ENCODE measurements at places on chromosomes 6 and 20.
A peak's percentile ranks its signal among the peaks of the same experiment; 100 is the strongest.

DNA sequence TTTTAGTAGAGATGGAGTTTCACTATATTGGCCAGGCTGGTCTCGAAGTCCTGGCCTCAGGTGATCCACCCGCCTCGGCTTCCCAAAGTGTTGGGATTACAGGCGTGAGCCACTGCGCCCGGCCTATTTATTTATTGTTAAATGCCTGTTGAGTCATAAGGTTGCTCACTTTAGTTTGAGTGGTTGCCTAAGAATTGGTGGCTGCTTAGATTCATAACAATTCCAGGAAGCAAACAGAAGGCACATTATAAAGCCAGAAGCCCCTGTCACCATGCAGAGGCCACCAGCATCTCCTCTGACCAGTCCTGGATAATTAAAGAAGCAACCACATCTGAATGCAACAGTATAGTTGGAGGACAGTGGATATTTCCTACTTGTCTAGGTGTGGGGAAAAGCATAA is 24.0 kb upstream of the ARMH2 start:
- no peak overlapping the region for H3K27ac ChIP-seq
- no peaks in the 10 kb centered on the region for H3K4me1 ChIP-seq
- H3K36me3 ChIP-seq = no peaks in the 10 kb centered on the region
- no peak for DNase-seq
- H3K27me3 ChIP-seq = no peaks in the 10 kb centered on the region

DNA sequence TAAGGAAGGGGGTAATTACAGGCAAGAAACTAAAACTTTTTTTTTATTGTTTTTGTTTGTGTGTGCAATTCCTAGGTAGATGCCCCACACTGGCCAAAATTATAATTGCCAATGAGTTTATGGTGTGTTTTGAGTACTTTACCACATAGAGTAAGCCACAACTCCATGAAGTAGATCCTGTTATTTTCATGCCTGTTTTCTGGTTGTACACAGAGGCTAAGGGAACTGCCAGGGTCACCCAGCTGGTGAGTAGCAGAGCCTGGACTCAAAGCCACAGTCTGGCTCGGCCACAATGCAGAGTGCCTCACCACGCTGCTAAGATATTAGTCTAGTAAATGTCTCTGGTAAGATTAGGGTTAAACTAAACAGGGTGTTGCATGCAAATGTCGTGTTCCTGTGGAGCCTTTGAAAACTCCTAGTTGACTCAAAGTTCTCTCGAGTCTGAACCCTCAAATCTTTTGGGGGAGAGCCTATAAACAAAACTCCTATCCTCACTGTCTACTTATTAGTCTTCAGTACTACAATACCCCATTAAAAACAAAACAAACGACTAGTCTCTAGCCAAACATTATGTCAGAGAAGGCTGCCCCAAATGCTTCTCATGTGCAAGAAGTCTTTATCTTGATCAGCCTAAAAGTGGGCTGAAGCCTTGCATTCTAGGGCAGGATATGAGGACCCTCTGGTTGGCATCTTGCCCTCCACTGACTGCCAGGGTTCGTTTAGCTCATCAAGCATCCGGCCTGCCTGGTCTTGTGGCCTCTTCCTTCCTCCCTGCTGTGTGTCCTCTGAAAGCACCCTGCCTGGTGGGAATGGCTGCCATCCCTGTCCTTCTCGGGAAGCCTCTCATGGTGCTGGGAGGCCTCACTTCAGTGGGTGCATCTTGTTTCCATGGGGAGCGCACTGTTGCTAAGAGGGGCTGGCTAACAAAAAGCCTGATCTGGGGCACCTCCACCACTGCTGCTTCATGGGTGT is 4.2 kb downstream of the DUSP22 start:
- no peaks in the 10 kb centered on the region for H3K27me3 ChIP-seq
- H3K36me3 ChIP-seq = no peaks in the 10 kb centered on the region
- H3K4me1 ChIP-seq = peaks cover 31% of the 10 kb centered on the region
- H3K4me3 ChIP-seq = peak overlapping the region; percentile 7

GRCh38 chr20:19714579-19714840 is 43.5 kb upstream of the RIN2 start:
- no peak for DNase-seq
- H3K27me3 ChIP-seq = no peaks in the 10 kb centered on the region
- no peaks in the 10 kb centered on the region for H3K36me3 ChIP-seq
- no peaks in the 10 kb centered on the region for H3K4me1 ChIP-seq
- no peak overlapping the region for H3K27ac ChIP-seq
- no peak overlapping the region for H3K4me3 ChIP-seq

- H3K36me3 ChIP-seq = no peaks in the 10 kb centered on the region
- H3K4me1 ChIP-seq = no peaks in the 10 kb centered on the region
- no peaks in the 10 kb centered on the region for H3K27me3 ChIP-seq
- H3K27ac ChIP-seq = no peak overlapping the region
- no peak for DNase-seq
- no peak overlapping the region for H3K4me3 ChIP-seq
Observed at GRCh38 chr20:32528171-32528891, 56.8 kb downstream of the NOL4L start.

Measured in thoracic aorta (tissue), 2 donors.